ENCODE measurements at places on chromosomes 5 and 9.

GRCh38 chr5:162638849-162639248 lies 571.3 kb downstream of the GABRG2 start:
- DNase-seq, result no peak

- no peak for DNase-seq
Observed at GRCh38 chr9:91157883-91158282, 203.8 kb downstream of the AUH start.

GRCh38 chr5:135357685-135358084 lies 41.3 kb downstream of the MACROH2A1 start:
- no peak for DNase-seq

GRCh38 chr9:127847178-127847510 lies 7.3 kb downstream of the ENG start:
- DNase-seq, result no peak

DNA sequence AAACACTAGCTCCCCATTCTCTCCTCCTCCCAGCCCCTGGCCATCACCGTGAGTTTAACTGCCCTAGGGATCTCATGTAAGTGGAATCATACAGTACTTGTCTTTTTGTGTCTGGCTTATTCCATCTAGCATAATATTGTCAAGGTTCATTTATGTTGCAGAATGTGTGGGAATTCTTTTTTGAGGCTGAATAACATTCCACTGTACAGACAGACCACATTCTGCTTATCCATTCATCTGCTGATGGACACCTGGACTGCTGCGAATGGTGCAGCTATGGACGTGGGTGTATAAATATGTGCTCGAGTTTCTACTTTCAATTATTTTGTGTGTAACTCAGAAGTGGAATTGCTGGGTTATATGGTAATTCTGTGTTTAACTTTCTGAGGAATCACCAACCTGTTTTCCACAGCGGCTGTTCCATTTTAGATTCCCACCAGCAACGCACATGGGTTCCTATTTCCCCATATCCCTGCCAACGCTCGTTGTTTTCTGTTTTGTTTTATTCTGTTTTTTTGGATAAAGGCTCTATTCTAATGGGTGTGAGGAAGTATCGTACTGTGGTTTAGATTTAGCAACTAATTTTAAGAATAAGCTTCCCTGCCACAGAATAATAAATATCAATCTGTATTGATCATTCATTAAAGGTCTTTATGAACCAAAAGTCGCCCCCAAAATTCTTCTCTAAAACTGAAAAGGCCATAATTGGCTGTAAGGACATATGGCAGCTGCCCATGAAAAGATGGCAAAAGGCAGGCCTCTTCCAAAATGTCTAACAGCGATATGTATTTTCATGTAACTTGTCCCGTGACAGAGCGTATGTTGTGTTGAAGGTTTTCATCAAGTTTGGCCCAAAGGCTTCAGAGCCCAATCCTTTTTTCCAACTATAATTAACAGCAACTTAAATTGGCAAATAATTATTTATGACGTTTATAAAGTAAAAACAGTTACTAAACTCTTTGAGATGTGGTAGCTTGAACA lies 70.3 kb downstream of the DAP start:
- DNase-seq, result no peak

- no peak for DNase-seq
Observed at GRCh38 chr5:68011801-68012200, 203.8 kb upstream of the PIK3R1 start.

DNA sequence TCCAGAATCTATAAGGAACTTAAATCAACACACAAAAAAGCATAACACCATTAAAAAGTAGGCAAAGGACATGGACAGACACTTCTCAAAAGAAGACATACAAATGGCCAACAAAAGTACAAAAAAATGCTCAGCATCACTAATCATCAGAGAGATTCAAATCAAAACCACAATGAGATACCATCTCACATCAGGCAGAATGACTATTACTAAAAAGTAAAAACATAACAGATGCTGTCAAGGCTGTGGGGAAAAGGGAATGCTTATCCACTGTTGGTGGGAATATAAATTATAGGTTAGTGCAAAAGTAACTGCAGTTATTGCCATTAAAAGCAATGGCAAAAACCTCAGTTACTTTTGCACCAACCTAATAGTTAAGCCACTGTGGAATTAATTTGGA lies 32.2 kb upstream of the SPATA31D4 start:
- no peak for DNase-seq

GRCh38 chr5:9419794-9420193 lies 126.1 kb downstream of the SEMA5A start:
- DNase-seq, result peak; percentile 28

DNA sequence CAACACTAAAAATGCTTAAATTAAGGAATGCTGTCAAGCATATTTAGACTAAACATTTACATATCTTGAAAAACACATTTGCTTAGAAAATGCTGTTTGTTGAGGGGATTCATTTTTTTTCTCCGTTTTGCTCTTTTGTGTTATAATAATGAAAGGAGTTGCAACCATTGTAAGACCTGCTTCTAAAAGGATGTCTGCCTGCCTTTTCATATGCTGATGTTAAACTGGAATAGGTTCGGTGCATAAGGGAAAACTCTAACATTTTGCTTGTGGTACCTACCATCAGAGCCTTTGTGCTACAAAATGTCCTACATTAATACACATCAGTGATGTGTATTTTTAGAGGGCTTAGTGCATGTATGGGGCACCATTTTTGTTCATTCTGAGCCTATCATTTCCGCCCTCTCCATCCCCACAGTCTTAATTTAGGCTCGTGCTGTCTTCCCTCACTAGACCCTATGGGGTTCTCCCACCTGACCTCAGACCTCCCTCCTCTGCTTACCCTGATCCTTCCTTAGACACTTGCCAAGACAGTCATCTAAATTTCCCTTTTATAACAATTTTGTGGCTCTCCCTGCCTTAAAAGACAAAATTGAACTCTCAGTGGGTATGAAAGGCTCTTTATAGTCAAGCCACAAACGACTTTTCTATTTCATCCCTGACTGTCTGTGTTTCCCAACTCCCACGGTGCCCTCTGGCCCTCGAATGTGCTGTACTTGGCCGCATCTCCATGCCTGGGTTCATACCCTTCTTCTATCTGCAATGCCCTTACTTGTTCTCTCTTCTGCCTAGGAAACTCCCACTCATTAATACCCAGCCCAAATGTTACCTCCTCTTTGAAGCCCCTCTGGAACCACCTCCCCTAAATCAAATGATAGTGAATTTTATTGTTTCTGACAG lies 61.2 kb downstream of the CMYA5 start:
- DNase-seq, result peak; percentile 45

DNA sequence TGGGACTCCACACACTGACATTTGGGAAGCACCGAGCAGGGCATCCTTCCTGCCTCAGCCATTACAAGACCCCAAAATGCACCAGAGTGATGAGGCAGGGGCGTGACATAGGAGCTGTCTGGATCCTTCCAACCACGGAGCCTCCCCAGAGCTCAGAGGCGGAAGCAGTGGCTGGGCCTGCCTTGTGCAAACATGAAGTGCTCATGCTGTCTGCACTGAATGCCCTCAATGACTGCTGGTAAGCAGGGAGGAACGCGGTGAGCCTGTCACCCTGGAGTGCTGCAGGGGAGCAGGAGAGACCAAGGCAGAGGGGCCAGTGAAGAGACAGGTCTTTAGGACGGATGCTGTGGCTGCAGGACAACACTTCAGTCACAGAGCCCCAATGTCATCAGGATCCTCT lies 60.2 kb upstream of the HRH2 start:
- DNase-seq, result no peak

GRCh38 chr5:10894445-10895054 lies 133.5 kb upstream of the DAP start:
- DNase-seq, result no peak

DNA sequence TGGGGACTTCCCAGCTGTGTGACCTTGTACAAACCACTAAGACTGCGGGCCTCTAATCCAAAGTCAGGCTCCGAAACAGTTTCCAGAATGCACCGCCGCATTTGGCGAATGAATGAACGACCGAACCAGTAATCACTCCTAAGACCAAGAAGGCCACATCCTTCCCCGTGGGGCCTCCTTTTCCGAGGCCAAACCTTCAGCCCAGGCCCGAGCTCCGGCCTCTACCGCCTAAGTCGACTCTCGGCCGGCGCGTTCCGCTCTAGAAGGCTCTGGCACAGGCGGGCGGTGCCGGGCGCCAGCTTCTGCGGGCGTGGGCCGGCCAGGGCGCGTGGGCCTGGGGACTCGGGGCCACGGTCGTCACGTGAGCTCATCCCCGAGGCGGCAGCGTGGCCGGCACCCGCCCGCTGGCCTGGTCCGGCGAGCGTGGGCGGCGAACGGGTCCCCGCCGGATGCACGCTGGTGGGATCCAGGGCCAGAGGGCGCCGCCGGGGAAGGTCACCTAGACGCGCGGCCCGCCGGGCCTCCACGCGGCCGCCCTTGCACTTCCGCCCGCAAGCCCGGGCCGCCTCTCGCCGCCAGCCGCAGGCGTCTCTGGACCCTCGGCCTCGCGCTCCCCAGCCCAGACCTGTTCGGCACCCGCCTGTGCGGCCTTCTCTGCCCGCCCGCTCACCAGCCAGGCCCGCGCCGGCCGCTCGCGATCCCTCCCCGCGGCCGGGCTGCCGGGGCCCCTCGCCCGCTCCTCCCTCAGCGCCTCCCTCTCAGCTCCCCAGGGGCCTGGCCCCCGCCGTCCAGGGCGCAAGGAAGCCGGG lies 754 bp downstream of the VDAC1 start:
- DNase-seq, result peak; percentile 25

Data from SK-MEL-5 (cell line).